Left lobe of liver (tissue), 2 donors: ENCODE measurements at places on chromosomes 11 and 22. TPM values are rescaled to one million over a fixed set of nuclear protein-coding genes. Genes with fewer than 3 reads are reported as not detected.

Gene SHISAL1
- 0.10 TPM for total RNA-seq

Gene PICK1
- 16.8 TPM for total RNA-seq

Gene SERPIND1
- total RNA-seq: 261 TPM

Gene CARD16
- 3.9 TPM for total RNA-seq

Gene NAALAD2
- total RNA-seq: 0.25 TPM

Gene RASSF10
- total RNA-seq: not detected

Gene C11orf87
- not detected for total RNA-seq

Gene SPA17
- 0.86 TPM for total RNA-seq

Gene TRIOBP
- 15.7 TPM for total RNA-seq

Gene OSBPL5
- 3.6 TPM for total RNA-seq

Gene TSGA10IP
- not detected for total RNA-seq

Gene HPX
- total RNA-seq: 5,455 TPM

Gene DEUP1
- total RNA-seq: not detected

Gene SMIM35
- 0.08 TPM for total RNA-seq

Gene HEPN1
- not detected for total RNA-seq
